ENCODE measurements at places on chromosomes 13 and 19.
A peak's percentile ranks its signal among the peaks of the same experiment; 100 is the strongest.

DNA sequence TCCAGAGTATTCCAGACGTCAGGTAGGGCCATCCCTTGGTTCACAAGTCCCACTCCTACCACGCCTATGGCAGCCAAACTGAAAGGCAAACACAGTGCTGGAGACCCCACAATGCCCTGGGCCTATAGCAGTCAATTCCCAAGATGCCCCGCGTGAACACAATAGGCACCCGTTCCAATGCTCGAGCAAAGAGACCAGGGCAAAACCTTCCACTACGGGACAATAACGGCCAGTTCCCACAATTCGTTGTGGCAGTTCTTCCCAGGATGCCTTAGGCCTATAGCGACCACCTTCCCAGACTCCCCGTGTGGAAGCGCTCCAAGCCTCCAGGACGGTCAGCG is 538 bp downstream of the ZNF428 start:
- DNase-seq, result no peak

DNA sequence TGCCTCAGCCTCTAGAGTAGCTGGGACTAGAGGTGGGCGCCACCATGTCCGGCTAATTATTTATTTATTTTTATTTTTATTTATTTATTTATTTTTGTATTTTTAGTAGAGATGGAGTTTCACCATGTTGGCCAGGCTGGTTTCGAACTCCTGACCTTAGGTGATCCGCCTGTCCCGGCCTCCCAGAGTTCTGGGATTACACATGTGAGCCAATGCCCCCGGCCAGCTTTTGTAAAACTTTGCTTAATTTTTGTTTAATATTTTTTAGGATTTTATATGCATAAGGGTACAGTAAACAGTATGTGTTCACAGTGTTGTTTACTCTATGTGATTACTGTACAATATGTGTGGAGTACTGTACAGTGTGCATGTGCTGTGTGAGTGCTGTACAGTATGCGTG is 98.7 kb downstream of the ZMYM2 start:
- no peak for DNase-seq

GRCh38 chr19:3411636-3412035 is 45.3 kb downstream of the NFIC start:
- no peak for DNase-seq

GRCh38 chr13:79227418-79227817 is 178.6 kb downstream of the RBM26 start:
- DNase-seq, result no peak

- DNase-seq, result no peak
Measured at GRCh38 chr13:52061587-52061986, 37.1 kb downstream of the UTP14C start.

DNA sequence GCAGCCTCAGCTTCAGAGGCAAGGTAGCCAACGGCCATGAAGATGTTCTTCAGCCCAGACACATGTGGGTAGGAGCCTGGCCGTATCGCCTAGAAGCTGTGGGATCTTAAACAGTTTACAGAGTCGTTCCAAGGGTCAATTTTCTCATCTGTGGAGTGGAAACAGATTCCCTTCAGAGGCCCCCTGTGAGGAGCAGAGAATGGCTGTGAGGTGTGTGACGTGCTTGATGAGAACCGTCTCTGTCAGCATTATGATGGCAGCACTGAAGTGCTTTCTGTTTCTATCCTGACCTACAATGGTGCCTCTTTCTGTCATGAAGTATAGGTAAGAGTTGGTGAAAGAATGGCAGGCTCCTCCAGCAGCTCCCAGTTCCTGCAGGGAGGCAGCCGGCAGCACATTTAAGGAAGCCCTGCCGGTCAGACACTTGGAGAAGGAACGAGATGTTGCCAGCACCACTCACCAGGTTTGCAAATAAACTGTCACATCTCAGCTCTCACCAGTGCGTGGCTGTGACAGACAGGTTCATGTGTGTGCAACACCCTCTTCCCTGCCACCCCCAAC is 277.3 kb downstream of the FOXO1 start:
- DNase-seq, result peak; percentile 11

- no peak for DNase-seq
Measured at GRCh38 chr13:40163066-40164000, 503.1 kb downstream of the FOXO1 start.

DNA sequence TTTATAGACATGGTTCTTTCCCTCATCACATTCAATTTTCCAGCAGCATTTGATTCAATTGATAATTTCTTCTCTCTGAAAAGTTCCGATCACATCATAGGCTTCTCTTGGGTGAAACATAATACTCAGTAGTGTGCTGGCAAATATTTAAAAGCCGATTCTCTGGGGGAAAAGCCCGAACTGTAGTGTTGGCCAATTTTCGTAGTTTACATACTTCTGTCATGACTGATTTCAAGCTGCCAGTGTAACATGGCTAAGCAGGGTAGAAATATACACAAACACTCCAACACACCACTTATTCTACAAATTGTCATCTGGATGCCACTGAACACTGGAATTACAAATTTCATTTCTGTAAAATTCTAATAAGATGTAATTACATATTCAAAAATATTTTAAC is 56.1 kb upstream of the FREM2 start:
- no peak for DNase-seq
